GM12864 (cell line): ENCODE measurements at places on chromosomes 11 and 22.

DNA sequence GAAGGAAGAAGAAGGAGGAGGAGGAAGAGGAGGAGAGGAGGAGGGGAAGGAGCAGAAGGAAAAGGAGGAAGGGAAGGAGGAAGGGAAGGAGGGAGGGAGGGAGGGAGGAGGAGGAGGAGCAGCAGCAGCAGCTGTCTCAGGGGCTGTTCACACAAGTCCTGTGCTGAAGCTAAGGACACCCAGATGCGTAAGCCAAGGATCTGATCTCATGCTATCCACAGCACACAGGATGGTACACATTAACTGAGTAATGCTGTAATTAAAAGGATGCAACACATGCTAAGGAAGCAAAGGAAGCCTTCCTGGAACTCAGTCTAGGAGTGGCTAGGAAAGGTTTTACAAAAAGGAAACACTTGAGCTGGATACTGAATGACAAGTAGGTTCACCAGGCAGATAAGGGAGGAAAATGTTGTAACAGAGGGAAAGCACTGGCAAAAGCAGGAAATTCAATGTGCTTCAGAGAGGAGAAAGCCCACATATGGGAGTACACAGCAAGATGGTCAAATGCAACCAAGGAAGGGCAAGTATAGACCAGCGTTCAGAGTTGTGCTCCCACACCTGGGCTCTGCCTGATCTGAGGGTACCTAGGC is 32.0 kb downstream of the TRIM66 start:
- no peak for DNase-seq

GRCh38 chr11:134545521-134545920 is 133.5 kb upstream of the B3GAT1 start:
- no peak for DNase-seq

DNA sequence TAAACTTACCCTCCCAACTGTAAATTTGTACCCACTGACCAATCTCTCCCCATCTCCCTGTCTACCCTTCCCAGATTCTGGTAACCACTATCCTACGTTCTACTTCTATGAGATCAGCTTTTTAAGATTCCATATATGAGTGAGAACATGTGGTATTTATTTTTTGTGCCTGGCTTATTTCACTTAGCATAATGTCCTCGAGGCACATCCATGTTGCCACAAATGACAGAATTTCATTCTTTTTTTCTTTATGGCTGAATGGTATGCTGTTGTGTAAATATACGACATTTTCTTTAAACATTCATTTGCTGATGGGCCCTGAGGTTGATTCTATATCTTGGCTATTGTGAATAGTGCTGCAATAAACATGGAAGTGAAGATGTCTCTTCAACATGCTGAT is 74.7 kb upstream of the RRM1 start:
- DNase-seq, result no peak

DNA sequence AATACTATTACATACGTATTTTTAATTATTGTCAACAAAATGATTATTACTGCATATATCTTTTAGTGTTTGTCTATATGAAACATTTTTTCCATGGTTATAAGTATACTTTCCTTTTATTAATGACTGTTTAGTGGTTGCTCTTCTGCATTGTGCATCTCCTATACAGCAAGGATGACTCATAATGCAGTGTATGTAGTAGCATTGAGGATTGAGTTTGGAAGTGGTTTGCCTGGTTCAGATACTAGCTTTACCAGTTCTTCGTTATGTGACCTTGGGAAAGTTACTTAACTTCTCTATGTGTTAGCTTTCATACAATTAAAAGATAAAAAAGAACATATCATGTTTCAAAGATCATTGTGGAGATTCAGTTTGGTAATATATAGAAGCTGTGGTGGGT is 44.1 kb downstream of the CHORDC1 start:
- DNase-seq, result no peak

DNA sequence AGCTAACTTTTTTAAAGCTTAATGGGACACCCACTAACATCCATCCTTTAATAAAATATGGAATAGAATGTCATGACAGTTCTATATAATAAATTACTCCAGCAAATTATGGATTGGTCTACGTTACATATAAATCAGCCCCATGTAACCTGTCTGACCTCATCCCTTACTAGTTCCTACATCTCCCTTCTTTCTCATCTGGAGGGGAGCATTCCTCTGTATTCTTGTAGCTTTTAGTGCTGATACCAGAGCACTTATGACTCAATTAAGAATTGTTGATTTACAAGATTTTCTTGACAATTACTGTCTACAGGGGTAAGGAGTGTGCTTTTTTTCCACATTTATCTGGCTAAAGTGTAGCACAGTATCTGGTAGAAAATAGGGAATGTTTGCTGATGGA is 523.7 kb downstream of the FAM181B start:
- no peak for DNase-seq

- no peak for DNase-seq
These were observed 22.7 kb upstream of the BDNF start for GRCh38 chr11:27722953-27723344.

DNA sequence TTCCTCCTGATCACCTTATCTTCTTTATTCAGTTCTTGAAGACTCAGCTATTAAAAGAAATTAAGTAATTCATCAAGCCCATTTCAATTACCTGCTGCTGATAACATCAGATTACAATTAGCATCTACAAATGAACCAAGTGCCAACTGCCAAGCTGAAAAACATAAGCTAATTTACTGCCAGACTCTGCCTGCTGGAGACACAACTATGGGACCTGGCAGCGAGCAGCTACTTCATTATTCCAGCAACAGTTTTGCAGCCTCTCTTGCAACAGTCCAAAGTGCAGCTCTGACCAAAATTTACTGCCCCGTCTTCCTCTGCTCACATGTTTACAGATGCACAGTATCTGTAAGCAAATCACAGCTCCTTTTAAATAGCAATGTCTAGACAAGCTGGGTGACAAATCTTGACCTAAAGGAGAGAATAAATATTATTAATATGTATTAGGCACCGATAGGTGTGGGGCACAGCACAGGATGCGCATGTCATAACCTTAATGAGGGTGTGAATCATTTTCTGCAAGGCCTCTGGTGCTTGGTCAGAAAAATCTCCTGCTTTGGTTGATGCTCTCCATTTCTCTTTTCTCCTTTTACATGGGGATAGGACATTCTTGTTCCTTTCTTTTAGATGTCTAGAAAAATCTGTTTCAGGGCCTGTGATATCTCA is 232.2 kb upstream of the PITPNB start:
- no peak for DNase-seq

DNA sequence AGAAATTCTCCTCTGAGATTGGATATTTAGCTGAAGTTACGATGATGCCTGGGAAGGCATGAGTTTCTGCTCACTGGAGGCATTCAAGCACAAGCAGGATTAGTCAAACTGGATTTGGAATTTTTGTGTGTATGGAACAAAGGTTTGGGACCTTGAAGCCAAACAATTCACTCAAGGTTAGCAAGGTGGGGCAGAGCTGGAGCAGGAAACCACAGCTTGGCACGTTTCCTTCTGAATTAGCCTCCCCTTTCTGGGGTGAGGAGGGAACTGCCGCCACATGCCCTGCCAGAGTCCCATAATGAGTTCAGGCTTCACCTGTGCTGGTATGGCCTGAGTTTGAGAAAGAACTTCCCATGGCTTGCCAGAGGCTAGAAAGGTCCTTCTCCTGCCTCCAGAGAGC is 50.9 kb upstream of the RRAS2 start:
- DNase-seq, result no peak

DNA sequence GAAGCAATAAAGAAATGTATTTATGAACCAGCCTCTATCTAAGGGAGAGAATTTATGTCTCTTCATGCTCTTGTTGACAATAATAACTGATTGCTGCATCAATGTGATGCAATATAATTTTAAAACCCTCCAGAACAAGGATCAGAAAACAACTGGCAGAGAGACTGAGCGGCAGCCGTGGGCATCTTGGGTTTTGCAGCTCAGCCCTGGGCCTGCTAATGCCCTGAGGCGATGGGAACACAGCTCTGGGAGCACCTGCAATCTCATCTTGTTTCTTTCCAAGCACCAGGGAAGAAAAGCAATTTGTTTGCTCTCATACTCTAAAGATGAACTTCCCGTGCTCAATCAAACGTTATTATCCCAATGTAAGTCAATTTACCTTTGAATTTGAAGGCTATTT is 245.7 kb downstream of the ST3GAL4 start:
- DNase-seq, result no peak

DNA sequence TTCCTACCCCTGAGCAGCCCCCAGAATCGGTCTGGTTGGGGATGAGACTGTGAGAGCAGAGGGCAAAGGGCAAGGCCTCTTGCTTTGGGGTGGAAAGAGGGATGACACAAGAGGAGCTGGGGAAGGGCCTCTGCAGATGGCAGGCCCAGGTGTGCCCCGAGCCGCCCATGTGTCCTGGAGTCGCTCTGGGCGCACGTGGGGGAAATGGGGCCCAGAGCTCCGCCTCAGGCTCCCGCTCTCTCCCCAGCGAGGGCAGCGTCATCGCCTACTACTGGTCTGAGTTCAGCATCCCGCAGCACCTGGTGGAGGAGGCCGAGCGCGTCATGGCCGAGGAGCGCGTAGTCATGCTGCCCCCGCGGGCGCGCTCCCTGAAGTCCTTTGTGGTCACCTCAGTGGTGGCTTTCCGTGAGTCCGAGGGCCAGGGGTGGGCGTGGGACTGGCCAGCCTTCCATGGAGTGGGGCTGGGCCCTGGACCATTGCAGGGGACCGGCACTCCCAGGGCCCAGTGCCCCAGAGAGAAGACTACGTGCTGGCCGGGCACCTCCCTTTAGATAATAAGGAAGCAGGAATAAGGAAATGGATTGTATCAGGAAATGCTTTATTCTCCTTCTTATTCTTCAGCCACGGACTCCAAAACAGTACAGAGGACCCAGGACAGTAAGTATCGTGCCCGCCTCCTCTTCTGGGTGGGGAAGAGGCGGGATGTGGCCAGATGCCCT is 30.1 kb downstream of the ST14 start:
- DNase-seq, result no peak

DNA sequence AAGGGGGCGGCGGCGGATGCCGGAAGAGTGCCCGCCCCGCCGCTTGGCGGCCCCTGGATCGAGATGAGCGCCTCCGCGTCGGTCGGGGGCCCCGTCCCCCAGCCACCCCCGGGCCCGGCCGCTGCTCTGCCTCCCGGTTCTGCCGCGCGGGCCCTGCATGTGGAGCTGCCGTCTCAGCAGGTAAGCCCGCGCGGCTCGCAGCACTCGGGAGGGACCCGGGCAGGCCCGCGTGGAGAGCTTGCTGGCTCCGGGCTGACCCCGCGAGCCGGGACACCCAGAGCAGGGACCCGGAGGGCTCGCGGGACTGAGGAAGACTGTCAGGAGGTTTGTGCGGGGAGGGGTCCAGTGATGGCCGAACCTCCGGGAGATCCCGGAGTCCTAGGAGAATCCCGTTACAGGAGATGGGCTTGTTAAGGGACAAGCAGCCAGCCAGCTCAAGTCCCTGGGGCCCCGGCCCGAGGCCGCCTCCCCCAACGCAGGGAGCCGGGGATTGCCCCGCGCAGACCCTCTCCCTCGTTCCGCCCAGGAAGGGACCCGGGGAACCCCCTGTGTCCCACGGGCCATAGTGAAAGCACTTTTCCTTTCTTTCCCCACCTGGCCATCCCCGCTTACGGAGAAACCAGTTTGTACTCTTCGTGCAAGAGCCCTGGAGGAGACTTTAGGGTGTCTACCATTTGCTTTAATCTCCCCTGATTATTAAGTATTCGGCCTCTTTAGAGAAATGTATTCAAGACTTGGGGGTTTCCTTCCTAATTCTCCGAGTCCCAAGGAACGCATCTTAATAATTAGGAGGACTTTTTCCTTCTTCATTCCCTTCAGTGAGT is 547 bp downstream of the UVRAG start:
- DNase-seq, result no peak

GRCh38 chr11:10107497-10107896 is 186.5 kb downstream of the SBF2 start:
- DNase-seq, result no peak

DNA sequence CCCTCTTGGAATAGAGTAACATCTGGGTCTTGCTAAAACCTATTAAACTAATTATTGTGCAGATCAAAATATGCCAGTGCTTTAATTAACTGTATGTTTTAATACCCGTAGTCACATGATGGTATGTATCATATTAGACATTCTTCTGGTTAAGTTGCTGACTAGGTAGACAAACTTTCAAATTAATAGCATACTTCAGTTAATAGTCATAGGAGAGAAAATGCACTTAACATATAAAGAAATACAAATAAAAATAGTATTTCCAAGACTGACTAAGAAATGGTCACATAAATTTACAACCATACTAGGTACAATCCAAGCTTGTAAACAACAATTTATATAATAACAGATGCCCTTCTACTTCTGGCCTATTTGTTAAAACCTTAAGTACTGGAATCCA is 7.6 kb upstream of the EXPH5 start:
- no peak for DNase-seq

- DNase-seq, result no peak
These were observed 728 bp upstream of the POGLUT3 start for GRCh38 chr11:108498816-108499408.

- DNase-seq, result no peak
These were observed 11.7 kb downstream of the MRTFA start for GRCh38 chr22:40624770-40625169.

DNA sequence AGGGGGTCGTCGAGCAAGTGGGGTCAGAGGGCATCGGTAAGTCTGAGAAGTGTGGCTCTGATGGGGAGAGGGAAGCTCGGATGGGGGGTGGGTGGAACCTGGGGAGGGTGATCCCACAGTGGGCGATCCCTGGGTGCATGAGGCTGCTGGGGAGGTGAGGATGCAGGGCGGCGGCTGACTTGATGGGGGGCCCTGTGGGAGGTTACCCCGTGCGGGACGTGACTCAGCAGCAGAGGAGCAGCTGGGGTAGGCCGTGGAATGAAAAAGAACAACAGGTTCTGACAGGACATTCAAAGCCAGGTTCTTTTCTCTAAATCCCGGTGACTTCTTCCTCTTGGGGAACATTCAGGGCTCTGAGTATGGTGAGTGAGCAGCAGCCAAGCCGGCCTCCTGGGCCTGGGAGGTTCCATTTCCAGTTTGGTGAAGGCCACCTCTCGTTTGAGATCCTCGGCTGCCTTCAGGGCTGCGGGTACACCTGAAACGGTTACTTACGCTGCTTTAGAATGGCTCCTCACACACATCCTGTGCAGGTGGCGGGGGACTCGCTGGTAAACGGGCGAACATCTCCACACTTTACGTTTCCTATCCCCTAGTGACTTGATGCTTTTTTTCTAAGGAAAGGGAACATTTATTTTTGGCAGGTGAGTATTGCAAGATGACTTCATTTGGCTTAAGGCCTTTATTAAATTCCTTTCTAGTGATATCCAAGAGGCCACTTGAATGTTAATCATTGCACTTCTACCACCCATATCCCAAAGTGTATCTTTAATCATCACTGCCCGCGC is 278.2 kb downstream of the TBC1D22A start:
- no peak for DNase-seq

DNA sequence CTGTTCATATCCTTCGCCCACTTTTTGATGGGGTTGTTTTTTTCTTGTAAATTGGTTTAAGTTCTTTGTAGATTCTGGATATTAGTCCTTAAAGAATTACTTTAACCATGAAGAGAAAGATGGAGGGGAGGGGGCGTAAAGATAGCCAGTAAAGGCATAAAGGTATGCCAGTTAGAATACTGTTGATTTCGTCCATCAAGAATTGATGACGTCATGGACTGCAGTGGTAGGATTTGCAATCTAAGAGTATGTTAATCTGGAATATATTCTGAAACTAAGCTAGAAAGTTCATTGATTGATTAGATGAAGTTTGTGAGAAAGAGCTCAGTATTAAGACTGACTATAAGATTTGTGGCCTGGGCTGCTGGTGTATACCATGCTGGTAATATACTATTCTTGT is 856.1 kb downstream of the NTM start:
- no peak for DNase-seq

- DNase-seq, result peak; percentile 86
These were observed 59.4 kb upstream of the A4GALT start for GRCh38 chr22:42780070-42780540.
